Muscle of arm (tissue), 14 donors: ENCODE measurements at places on chromosomes 1 and 21. TPM values are rescaled to one million over a fixed set of nuclear protein-coding genes. Genes with fewer than 3 reads are reported as not detected.

- DNase-seq = no peak
Measured at GRCh38 chr21:41706678-41707077, 60.2 kb downstream of the RIPK4 start.

- DNase-seq = peak; percentile 41
Measured at GRCh38 chr1:33170351-33171274, 11.2 kb downstream of the TRIM62 start.

GRCh38 chr1:166869318-166870099 is 6.6 kb downstream of the TADA1 start:
- no peak for DNase-seq

DNA sequence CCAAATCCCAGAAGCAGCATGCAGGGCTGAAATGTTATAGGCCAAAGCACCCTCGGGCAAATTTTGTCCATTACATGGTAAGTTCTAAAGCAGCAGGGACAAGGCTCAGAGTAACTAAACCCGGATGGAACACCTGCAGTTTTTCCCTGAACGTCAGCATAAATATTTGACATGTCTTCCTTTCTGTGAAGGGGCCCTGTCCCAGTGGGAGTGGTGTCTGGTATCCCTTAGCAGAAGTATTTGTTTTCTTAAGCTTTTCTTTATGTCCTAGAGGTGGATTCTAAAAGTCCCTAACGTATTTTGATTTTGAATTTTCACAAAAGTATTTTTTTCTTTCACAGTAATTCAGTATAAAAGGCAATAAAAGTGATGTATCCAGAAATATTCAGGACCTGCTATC is 223.9 kb downstream of the ST6GALNAC3 start:
- DNase-seq = no peak

GRCh38 chr1:162217706-162218105 is 148.2 kb downstream of the NOS1AP start:
- no peak for DNase-seq

DNA sequence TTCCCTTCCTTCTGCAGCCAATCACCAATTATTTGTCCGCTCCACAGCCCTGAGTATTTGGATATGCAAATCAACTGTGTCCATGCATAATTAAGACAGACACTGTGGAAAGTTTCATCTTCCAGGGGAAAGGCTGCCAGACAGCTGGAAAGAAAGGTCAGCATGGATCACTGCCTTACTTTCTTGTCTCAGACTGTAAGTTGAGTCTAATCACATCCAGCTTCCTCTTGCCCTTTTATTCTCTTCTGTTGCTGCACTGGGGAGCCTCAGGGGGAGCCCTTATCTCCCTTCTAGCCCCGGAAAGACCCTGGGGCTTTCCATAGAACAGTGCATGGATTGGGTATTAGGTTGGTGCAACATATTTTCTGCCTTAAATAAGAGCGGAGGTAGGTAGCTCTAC is 182.9 kb downstream of the OMA1 start:
- no peak for DNase-seq

Gene SPRR2A
- polyA plus RNA-seq = 0.59 TPM

Gene E2F2
- 4.4 TPM for polyA plus RNA-seq

Gene DDAH1
- 77.9 TPM for polyA plus RNA-seq

GRCh38 chr1:174788981-174789380 is 210.8 kb upstream of the CACYBP start:
- DNase-seq = no peak

DNA sequence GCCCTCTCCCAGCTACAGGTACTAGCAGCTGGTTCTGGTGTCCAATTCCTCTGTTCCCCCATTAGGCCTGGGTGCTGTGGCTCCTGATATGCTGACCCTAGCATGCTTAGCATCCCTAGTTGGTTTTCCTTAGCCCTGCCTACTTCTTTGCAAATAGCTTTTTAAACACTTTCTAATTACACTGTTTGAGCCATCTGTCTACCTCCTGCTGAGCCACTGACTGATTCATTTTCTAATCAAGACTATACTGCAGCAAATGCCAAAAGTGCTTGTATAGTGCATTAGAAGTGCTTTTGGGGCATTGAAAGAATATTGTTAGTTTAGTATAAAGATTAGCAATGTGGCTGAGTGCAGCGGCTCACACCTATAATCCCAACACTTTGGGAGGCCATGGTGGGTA is 36.3 kb downstream of the ERICH3 start:
- no peak for DNase-seq

- DNase-seq = peak; percentile 37
Measured at GRCh38 chr1:168121401-168122011, 15.2 kb downstream of the GPR161 start.

- peak; percentile 30 for DNase-seq
Measured at GRCh38 chr1:231421546-231421970, 529 bp downstream of the EGLN1 start.

DNA sequence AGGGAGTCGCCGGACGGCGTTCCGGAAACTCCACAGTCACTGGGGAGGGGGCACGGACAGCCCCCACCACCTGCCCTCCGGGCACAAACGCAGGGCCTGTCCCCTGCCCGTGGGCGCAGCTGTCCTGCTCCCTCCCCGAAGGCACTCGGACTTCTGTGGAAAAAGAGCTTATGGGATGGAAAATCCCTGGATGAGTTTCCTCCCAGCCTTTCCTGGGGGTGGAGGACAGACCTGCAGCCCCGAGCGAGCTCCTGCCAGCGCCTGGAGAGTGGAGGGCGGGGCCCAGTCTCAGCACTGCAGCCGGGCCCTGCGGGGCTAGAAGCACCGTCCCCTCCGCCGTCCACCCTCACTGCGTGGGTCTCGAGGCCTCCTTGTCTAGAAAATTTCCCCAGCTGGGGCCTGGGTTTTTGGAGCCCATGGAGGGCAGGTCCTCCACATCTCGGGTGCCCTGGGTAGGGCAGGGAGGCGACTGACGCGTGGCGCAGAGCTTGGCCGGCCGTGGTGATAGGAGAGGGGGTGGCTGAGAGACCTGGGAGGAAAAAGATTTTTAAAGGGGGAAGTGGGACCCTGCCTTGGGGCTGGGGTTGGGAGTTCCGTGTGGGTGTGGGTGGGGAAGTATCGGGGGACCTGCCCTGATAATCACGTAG is 6.4 kb upstream of the COL6A1 start:
- no peak for DNase-seq

- no peak for DNase-seq
Measured at GRCh38 chr1:229874136-229874535, 192.9 kb upstream of the GALNT2 start.

DNA sequence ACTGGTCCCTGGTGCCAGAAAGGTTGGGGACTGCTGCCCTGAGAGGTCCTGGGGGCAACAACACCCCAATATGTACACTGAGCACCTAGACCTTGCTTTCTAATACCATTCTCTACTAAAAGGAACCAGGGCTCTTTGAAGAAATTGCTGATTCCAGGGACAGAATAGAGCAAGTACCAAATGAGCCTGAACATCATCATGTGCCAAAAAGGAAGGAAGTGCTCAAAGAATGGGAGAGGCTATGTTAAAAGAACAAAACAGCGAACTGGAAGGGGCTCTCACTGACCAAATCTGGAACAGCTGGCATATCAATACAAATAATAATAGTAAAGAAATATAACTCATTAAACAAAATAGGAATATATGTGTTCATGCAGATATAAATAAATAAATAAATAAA is 50.8 kb downstream of the PIK3R3 start:
- no peak for DNase-seq

- DNase-seq = no peak
Measured at GRCh38 chr1:224691148-224691925, 75.2 kb downstream of the CNIH3 start.

Gene BMP8B
- not detected for polyA plus RNA-seq

Gene SPRR2G
- not detected for polyA plus RNA-seq

- no peak for DNase-seq
Measured at GRCh38 chr21:42739061-42739931, 85.9 kb downstream of the PDE9A start.

Gene FNDC5
- polyA plus RNA-seq = 193 TPM
